Stimulated activated CD8-positive, alpha-beta memory T cell treated with anti-CD3 and anti-CD28 coated beads, Interleukin-2, amount 100 ng/mL, for 48 hours (primary cell): ENCODE measurements at places on chromosomes 16 and 17.

DNA sequence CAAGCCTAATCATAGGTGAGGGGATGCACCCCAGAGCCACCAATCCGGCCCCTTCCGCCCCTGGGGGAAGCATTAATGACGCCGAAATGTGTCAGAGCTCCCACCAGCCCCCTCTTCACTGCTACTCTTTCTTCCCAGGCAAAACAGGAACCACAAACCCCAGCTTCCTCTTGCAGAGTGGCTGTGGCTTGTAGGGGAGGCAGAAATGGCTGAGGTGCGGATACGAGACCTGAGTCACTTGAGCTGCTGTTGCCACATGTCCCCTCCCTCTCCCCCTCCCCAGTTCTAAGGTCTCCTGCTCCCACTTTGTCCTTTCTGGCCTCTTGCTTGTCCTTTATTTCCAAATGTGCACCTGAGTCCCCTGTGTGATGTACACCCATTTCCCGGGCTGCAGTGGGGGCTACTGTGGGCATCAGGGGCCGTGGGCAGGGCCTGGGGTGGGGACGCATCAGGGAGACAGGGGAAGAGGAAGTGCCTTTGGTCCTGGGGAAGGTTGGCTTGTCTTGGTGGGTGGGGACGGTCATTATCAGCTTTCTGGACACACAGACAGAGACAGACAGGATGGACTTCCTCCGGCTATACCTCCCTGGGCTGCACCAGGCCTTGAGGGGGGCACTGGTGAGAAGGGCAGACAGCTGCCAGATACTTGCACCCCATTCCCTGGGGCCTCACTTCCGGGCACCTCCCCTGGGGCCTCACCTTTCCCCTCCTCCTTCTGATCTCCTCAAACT, at the start of gene APOBR:
Gene APOBR (plus strand): TSS at position 523 of the 731 bp plus-strand sequence. CDS start 39 bp downstream, at position 562.
- peak; percentile 75 for DNase-seq

DNA sequence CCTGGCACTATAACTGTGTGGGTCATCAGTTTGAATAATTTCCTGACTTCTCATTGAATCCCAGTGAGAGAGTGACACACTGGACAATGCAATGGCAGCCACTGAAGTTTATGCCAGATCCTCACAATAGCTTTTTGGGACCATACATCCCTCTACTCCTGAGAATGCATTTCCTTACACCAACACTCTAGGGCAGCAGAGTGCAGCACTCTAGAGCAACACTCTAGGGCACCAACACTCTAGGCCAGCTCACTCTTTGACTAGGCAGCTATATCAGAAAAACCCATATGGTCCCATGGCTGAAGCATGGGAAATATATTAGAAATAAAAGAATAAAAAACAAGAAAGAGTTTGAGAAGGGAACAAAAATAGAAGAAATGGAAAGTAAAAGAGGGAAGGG, 309.2 kb downstream of the MAP2K6 start:
- no peak for DNase-seq

DNA sequence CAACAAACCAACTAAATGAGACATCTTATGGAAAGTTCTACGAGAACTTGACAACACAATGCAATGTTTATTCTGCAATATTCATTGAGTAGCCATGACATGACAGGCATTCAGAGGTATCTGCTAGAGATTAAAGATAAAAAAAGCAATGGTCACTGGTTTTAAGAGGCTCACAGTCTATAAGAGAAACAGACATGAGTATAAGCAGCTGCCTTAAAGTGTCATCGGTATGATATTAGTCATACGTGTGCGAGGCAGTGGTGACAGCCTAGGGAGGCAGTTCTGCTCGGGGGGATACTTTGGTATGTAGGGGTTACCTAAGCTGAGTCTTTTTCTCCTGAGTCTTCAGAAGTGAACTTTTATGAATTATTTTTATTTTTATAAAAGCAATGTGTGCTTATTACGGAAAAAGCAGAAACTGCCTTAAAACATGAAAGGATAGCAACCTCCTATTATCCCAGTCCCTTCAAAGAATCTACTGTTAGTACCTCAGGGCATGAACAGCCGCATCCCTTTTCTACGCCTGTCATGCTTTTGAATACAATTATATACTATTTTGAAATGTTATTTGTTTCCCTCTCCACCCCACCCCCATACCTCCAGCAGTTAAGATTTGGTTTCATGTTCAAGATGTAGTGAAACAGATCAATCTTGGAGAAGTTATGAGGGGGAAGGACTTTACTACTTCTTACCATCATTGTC, 7.7 kb downstream of the ST6GALNAC1 start:
- no peak for DNase-seq

GRCh38 chr17:81295031-81295675, at the start of gene SLC38A10:
Gene SLC38A10, minus strand, starts transcription at chr17:81295307. Its CDS starts 386 bp downstream, at chr17:81294921.
- peak; percentile 91 for DNase-seq

DNA sequence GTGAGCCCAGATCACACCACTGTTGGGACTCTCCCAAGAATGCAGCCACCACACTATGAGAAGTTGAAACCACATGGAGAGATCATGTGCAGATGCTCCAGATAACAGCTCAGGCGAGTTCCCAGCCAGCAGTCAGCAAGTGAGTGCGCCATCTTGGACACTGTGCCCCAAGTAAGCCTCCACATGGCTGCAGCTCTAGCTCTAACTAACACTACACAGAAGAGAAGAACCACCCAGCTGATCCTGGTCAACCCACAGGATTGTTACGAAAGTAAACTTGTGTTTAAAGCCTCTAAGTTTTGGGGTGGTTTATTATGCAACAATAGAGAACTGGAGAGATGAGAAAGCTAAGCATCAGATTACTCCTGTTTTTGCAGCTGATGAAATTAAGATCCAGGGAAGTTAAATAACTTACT, 25.8 kb downstream of the SLC38A7 start:
- no peak for DNase-seq

GRCh38 chr17:18111330-18111971, 2.9 kb downstream of the MYO15A start:
- no peak for DNase-seq

DNA sequence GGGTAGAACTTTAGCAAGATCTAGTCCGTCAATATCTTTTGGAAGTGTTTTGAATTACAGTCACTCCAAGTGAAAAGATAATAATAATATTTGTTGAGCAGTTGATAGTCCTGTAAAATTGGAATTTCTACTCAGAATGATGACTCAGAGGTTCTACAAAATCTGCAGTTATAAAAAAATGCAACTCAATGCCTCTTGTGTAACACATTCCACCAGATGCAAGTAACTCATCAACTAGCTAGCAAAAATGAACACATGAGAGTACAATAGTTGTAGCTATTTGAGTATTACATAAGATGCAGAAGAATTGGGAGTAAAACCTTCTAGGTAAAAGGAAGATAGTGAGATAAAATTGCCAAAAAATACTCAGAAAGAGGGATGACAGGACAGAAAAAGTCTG, 177.2 kb downstream of the CDH8 start:
- no peak for DNase-seq

- DNase-seq = no peak
Measured at GRCh38 chr16:67246756-67247191, 507 bp downstream of the FHOD1 start.

DNA sequence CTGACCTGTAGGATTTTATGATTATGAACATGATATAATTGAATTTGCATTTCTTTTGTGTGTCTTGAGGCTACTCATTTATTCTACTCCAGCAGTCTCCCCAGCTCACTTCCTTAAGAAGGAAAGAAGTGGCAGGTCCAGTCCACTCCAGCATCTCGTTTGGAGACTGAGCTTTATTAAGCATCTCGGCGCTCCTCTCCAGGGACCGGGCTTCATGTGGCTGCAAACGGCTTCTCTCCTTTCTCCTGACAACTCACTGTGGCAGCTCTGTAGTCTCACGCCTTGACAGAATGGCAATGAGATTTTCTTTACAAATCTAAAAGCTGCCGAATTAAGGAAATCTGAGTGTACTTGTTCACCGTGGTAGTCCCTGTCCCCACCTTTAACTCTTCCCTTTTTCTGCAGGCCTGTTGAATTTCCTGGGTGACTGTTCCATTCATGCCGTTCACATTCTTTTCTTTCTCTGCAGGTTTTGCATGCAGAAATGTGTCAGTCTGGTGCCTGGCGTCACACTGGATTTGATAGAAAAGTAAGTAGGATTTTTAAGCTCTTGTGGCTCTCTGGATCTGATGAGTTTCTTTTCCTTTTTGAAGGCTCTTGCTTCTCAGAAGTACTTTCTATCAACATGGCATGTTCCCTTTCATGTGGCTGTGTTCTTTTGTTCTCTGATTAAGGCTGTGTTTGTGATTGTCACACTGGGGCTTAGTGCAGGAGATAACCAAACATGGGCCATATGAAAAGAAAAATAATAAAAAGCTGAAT, 200.5 kb upstream of the CHMP6 start:
- DNase-seq = no peak

- DNase-seq = no peak
Measured at GRCh38 chr16:1075546-1075945, 3.0 kb downstream of the SSTR5 start.

- peak; percentile 9 for DNase-seq
Measured at GRCh38 chr17:57045868-57046704, 39.0 kb upstream of the AKAP1 start.

DNA sequence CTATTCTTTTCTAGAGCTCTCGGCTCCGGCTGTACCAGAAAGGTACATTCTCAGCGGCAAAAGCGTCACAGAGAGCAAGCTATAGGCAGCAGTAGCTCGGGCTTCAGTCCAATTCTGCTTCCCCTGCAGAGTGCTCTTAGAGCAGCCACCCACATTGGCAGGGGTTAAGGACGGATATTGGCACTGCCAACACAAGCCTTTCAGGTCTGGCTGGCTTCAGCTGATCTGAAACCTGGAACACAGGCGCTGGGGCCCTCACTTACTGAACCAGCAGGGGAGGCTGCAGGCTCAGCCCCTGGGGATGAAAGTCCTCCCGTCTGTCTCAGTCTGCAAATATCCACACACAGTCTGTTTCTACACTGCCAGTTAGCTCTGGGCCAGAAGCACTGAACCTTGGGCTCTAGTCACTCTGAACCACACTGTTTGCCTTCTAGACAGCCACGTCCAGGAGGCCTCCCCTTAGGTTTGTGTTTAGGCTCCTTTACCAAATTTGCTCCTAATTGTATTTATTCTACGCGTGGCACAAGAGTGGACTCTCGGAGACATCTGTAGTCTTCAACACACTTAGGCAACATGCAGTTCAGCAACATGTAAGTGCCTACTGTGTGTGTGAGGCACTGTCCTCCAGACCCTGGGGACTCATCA, 40.1 kb downstream of the HIC1 start:
- DNase-seq = no peak

- DNase-seq = peak; percentile 59
Measured at GRCh38 chr16:4801962-4802658, at the start of gene ROGDI. Gene ROGDI, minus strand, starts transcription at chr16:4802633. Its CDS starts 62 bp downstream, at chr16:4802571.

DNA sequence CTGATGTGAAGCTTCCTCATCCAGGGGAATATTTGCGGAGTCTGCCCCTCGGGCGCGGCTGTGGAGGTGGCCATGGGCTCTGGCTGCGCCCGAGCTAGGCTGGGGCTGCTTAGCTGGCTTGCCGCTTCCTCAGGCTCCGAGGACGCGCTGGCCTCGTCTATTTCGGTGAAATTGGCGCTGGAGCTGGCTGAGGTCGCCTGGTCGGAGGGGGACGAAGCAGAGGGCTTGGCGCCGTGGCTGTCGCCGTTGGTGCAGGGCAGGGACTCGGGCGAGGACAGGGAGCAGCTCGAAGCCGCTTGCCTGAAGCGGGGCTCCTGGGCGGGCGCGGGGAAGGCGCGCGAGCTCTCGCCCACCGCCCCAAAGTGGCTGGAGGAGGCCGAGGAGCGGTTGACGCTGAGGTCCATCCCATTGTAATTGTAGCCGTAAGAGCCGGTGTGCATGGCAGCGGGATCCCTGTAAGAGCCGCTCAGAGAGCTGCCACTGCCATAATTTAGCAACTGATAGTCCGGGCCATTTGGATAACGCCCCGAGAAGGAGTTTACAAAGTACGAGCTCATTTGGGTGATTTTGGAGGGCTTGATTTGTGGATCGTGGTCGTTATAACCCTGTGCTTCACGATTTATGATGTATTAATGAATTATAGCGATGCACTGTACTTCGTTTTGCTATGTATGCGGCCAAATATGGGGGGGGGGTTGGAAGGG, at the start of gene HOXB5:
Gene HOXB5 (minus strand): TSS at position 654 of the 704 bp plus-strand sequence. CDS start 97 bp downstream, at position 557.
- DNase-seq = no peak

- DNase-seq = no peak
Measured at GRCh38 chr16:90048347-90048722, 28.8 kb downstream of the PRDM7 start.
